ENCODE measurements at places on chromosomes 7 and 10. TPM values are rescaled to one million over a fixed set of nuclear protein-coding genes. Genes with fewer than 3 reads are reported as not detected.

GRCh38 chr10:68303849-68304412 is 27.9 kb upstream of the HNRNPH3 start:
- DNase-seq = no peak

LRRC61 gene
- polyA plus RNA-seq = 0.85 TPM

DNA sequence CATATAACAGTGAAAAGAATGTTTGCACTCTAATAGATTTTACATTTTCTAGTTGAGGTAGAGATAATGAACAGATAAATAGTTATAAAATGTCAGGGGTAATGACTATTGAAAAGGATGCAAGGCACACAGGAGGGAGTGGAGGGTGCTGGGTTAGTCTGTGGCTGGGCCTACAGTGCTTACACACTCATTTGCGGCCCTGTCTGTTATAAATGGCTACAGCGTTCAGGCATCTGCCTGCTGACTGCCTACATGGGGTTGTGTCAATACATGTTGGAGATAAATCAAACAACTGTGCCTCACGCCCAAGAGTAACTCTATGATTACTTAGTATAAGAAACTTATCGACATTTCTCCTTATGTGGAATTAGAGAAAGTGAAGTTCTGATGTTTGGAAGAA is 313.3 kb downstream of the ACTR3B start:
- no peak for DNase-seq

GRCh38 chr10:5465976-5466450 is 33.4 kb downstream of the CALML5 start:
- DNase-seq = no peak

- no peak for DNase-seq
Observed at GRCh38 chr7:102942181-102942866, 29.5 kb downstream of the LRRC17 start.

- no peak for DNase-seq
Observed at GRCh38 chr10:96789571-96790108, 42.5 kb upstream of the LCOR start.

IFIT2 gene
- polyA plus RNA-seq = 11.4 TPM

SPDYE18 gene
- polyA plus RNA-seq = 0.23 TPM

CH25H gene
- polyA plus RNA-seq = 0.86 TPM

DNA sequence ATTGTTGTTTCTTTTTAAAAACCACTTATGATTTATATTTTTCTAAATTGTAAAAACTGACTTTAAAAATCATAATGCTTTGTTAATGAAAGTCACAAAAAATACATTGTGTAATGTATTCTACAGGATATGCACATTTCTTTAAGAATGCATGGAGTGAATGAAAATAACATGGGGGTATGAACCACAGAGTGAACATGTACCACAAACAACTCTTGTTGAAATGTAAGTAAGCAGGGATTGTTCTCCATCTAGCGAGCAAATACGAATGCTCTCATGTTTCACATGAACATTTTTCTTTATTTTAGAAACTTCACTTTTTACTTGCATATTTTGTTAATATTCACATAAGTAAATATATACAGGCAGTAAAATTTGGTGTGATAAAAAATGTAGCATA is 35.6 kb upstream of the LAMB4 start:
- DNase-seq = no peak

SLC13A1 gene
- not detected for polyA plus RNA-seq

DNA sequence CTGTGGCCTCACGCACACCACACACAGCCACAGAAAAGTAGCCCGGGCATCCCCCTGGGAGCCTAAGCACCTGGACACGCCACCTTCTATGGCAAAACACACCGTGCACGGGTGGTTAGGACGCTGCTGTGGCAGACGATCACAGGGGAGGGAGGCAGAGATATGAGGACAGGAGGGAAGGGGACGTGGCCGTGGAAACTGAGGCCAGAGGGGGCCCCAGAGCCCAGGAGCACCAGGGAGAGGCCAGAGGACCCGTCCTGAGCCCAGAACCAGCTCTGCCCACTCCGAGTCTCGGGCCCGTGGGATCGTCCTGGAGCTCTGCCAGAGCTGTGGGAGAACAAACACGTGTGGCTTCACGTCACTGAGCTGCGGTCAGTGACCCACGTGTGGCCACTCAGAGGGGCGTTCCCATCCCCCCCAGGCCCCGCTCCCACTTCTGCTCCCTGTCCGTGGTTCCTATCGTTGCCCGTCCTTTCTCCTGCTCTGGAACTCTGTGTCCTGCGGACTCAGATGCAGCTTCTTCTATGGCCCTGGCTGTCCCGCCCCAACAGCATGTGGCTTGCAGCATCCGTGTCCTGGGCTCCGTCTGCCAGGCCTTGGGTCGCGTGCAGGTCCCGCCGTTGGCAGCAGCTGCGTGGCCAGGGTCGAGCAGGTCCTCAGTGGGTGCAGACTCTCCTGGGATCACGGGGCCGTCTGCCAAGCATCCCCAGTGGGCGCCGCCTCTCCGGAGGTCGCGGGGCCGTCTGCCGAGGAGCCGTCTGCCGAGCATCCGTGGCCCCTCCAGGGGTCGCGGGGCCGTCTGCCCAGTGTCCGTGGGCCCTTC is 31.0 kb downstream of the GET4 start:
- DNase-seq = no peak

- no peak for DNase-seq
Observed at GRCh38 chr7:41315764-41316163, 387.1 kb downstream of the INHBA start.

ZNF282 gene
- 11.6 TPM for polyA plus RNA-seq

- no peak for DNase-seq
Observed at GRCh38 chr10:64430690-64431323, 909.6 kb downstream of the REEP3 start.

VWA2 gene
- polyA plus RNA-seq = 0.07 TPM

DNA sequence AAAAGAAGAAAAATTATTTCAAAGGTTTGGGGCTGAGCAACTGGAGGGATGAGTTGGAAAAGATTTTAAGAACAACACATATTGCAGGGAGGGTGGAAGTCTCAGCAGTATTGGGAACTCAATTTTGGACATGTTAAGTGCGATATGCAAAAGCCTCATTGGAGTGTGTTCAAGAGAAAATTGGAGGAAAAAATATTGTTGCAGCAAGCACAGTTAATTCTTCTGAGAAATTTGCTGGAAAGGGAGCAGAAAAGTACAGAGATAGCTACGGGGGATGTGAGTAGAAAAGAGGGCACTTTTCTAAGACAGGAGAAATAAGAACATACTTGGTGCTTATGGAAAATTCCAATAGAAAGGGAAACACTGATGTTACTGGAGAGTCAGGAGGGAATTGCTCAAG is 59.8 kb upstream of the MAGI2 start:
- DNase-seq = no peak

All from BJ (cell line).